ENCODE measurements at places on chromosomes 7 and 10.

DNA sequence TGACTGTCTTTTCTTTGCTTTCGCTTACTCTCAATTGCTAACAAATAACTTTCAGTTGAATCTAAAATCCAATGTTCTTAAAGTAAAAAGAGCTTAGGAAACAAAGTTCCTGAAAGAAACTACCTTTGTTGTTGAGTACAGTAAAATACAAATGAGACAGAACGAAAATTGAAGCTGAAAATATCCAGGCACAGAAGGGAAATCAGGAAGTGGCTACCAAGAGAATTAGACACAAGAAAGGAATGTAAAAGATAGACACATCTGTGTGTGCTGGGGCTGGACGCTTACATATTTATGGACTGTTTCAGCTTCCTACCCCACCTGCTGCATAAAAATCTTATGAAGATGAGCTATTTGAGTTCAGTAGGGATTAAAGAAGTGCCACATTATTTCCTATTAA lies 161.7 kb upstream of the PLXDC2 start:
- no peak for DNase-seq

- no peak for DNase-seq
Observed at GRCh38 chr7:17497549-17498167, 199.2 kb downstream of the AHR start.

DNA sequence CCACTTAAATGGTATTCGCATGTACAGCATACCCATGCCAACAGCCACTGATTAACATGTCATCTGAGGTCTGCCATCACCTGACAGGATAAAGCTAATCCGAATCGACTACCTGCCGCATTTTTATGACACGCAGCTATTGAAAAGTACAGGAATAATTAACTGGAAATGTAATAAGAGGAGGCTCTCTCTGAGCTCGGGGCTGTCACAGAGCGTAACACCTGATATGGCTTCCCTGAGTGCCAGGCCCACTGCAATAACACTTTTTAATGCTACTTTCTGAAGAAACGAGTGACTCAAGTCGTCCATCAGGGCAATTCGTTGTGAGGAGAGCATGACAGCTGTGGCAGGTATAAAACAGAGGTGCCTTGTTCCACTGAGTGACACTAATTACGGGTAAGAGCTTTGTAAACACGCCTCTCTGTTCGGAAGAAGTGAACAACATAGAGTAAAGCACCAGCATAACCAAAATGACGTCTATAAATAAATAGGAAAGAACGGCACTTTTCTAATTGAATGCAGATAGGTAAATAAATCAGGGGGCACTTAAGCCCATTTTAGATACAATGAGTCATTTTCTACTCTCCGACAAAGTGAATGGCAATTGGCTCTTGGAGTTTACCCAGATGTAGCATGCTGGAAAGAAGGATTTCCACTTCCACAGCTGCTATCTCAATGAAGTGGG lies 56.5 kb upstream of the CREB5 start:
- no peak for DNase-seq

DNA sequence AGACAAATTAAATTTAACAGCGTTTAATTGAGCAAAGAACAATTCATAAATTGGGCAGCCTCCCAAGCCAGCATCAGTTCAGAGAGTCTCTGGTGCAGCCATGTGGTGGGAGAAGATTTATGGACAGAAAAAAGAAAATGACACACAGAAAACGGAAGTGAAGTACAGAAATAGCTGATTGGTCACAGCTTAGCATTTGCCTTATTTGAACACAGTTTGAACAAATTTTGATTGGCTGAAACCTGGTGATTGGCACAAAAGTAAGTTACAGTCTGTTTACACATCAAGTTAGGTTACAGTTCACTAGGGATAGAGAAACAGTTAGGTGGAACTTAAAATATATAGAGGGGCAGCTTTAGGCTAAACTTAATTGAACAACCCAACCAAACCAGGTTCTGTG lies 720.1 kb downstream of the TYW1 start:
- no peak for DNase-seq

- DNase-seq: no peak
Observed at GRCh38 chr10:104680467-104681401, 39.6 kb downstream of the SORCS3 start.

- no peak for DNase-seq
Observed at GRCh38 chr10:11204351-11204942, 186.8 kb downstream of the CELF2 start.

- peak; percentile 5 for DNase-seq
Observed at GRCh38 chr10:118621304-118621942, 26.0 kb upstream of the PRLHR start.

DNA sequence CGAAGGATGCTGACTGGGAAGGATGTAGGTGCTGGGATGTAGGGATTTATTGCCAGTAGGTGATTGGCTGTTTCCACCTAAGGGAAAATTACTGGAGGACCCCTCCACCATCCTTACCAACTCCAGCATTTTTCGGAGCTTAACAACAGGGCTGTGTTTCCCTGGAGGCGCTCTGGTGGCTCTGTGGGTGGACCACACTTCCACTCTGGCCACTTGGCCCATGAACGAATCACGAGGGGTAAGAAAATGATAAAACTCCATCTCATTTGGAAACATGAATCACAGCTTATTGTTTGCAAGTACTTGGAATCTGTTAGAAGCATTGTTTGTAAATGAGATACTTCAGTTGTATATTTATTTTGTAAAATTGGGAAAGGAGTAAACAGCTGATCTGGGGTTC lies 3.0 kb downstream of the DOCK1 start:
- DNase-seq: no peak

DNA sequence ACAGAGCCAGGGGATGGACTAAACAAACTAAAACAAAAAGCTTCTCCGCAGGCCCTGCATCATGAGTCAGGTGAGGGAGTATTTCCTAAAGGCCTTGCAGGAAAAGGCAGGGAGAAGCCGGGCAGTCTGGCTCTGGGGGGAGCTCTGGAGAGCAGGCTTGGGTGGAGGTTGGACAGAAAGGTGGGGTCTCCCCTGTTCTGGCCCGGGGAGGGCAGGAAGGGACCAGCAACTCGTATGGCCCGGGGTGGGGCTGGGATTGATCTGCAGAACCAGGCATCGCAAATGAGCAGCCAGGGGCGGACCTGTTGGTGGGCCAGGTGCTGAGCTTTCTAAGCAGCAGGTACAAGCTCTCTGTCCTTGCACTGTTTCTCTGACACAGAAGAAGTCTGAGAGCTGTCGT lies 235.2 kb downstream of the TCERG1L start:
- no peak for DNase-seq

DNA sequence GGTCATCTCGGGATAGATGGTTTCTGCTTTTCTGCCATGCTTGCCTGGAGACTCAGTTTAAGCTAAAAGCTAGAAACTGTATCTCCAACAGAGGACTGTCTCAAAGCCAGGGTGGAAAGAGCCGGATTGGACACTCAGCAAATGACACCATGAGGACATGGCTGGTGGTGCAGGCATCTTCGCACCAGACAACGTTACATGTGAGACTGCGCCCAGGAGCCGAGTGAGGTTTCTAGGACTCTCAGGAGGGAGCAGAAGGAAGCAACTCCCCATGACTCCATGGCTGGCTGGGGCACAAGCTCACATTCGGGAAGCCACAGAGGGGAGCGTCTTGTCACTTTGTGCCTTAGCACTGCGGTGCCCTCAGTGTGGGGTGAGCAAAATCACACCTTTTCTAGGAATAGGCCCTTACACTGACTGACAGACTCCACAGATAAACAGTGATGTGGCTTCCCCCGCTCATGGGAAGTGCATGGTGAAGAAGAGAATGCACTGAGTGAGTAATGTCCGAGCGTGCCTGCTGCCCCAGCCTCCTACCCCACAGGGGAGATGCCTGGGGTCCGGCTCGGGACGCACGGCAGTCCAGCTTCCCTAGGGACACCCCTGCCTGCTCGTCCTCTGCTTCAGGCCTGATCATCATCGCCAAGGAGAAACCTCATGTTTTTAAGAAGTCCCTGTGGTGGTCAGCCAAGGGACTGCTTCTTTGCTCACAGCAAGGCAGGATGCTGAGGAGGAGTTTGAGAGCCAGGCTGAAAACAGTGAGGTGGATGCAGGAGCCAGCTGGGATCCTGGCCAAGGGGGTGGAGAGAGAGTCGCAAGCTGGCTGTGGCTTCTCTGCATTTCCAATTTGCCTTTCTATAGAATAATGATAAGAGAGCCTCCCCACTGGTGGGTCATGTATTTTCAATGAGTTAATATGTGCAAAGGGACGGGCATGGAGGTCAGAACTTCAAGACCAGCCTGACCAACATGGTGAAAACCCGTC lies 52.2 kb upstream of the FXYD4 start:
- no peak for DNase-seq

DNA sequence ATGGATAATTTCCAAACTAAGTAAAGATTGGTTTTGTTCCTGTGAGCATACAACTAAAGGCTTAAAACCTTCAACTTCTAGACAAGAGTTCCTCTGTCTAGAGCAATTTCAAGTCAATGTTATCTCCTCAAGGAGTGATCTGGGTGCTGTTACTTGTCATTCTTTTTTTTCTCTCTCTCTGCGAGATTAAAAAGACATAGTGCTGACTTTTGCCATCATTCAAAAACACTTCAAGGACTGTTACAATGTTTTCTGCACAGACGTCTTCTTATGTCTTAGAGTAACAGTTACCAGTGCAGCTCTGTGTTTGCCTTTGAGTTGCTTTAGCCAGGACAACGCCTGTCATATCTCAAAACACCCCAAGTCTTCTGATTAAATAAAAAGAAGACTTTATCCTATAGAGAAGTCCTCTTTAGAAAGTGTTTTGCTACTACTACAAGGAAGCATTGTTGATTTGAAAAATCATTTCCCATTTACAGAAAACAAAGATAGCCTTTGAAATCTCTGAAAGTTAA lies 263.5 kb upstream of the FERD3L start:
- no peak for DNase-seq
